Colonic mucosa (tissue), 4 donors: ENCODE measurements at places on chromosomes 13 and 19.

DNA sequence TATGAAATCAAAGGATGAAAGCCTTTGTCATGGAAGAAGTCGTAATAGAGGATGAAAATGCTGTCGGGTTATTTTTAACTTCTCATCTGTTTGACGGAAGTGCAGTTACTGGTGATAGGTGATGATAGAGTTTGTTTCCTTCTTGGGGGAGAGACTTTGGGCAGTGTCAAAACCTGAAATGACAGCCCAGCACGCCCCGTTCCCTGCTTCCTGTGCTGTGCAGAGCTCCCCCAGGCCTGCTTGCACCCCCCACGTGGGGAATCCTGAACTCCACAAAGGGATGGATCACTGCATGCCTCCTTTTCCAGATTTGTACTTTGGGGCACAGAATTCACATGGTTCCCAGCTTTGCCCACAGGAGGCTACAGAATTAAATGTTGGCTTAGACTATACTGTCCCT is 102.7 kb downstream of the ATP11A start:
- no peak for DNase-seq

DNA sequence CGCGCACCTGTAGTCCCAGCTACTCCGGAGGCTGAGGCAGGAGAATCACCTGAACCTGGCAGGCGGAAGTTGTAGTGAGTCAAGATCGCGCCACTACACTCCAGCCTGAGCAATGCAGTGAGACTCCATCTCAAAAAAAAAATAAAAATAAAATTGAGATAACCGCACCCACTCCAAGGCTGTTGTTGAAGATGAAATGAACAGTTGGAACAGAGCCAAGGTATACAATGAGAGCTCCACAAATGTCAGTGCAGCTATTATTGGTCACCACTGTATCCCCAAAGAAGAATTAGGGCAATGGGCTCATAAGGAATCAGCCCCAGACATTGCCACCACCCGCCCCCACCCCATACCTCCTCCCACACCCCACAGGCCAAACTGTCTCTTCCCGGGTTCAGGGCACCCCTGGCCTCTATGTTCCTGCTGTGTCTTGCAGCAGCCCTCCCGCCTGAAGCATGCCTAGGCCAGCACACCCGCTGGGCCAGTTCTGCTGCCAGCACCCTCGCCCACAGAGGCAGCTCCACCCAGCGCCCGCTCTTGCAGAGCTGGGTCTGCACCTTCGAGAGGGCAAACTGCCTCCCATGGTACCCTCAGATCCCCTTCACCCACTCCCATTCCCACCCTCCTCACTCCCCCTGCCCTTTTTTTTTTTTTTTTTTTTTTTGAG is 3.5 kb upstream of the S1PR5 start:
- DNase-seq, result no peak

GRCh38 chr19:33175156-33175782 is 18.9 kb upstream of the LRP3 start:
- no peak for DNase-seq

- DNase-seq, result no peak
Measured at GRCh38 chr19:58385891-58386575, 1.0 kb upstream of the RPS5 start.

DNA sequence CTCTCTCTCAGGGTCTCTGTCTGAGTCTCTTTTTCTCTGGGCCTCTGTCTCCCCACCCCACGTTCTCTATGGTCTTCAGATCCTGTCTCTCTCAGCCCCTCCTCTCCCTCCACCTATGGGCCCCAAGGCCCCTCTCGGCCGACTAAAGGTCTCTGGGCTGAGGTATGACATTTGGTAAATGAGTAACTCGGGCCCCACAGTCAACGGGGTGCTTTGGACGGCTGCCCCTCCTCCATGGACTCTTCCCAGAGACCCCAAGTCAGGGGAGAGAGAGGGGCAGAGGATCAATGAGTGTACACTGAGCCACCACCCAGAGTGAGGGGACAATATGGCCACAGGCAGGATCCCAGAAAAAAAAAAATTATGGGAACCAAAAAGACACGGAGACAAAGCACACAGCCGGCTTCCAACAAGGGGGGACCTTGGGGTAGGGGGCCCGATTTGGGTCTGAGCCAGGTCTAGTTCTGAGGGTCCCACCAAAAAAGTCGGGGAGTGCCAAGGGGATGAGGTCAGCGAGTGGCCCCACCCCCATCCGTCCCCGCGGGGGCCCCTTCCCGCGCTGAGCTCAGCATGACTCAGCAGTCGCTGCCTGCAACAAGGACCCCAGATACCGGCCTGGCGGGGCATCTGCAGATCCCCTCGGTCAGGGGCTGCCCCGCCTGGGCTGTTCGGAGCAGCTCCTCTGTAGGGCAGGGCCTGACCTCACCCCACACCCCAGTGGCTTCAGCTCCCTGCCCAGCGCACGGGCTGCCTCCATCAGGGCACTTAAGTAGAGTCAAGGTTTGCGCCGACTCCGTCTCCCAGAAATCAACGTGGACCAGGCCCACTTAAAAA is 1.5 kb upstream of the FTL start:
- DNase-seq, result peak; percentile 85

DNA sequence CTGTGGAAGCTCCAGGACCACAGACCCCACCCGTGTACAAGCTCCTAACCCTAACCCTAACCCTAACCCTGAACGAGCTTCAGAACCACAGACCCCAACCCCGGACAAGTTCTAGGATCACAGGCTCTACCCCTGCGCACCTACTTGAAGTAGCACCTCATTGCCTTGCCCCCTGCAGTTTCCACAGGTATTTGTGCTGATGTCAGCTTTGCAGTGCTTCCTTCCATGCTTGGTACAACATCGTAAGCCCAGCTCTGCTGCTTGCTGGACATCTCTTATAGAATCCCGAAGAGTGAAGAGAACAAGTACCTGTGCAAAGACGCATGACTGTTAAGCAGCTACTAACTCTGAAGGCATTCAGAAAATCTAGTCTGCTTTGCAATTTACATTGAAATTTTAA is 20.7 kb upstream of the CDC16 start:
- DNase-seq, result no peak

- peak; percentile 84 for DNase-seq
Measured at GRCh38 chr19:43464134-43464775, 1.2 kb downstream of the LYPD3 start.

GRCh38 chr19:36113894-36114720 is 568 bp downstream of the POLR2I start:
- DNase-seq, result no peak

GRCh38 chr13:39034085-39034484 is 3.8 kb downstream of the PROSER1 start:
- DNase-seq, result no peak

GRCh38 chr13:29758531-29759114 is 91.8 kb downstream of the UBL3 start:
- peak; percentile 26 for DNase-seq

GRCh38 chr13:34263681-34264080 is 445.7 kb downstream of the RFC3 start:
- DNase-seq, result no peak

DNA sequence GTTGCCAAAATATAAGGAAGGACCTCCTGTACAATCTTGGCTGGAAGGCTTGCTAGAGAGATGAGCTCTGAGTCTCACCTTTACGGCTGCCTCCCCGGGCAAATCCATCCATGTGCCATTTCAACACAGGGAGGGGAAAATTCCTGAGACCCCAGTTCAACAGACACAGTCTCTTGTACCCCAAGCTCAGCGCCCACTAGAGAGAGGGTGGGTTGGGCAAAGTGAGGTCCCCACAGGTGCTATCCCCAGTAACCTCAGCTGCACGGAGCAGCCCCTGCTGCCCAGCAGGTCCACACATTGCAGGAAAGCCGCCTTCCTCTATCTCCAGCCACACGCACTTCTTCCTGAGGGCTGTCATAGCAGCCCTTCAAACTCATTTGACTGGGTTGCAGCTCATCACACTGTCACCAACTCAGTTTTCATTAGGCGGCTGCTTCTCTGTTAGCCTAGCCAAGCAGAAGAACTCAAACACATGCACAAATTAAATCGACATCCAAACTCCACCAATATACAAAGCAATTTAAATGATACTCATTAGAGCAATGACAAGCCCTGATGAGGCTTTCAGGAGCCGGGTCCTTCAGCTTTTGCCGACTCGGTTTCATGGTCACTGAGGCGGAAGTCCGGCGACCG is 80.4 kb downstream of the TSHZ3 start:
- DNase-seq, result no peak

DNA sequence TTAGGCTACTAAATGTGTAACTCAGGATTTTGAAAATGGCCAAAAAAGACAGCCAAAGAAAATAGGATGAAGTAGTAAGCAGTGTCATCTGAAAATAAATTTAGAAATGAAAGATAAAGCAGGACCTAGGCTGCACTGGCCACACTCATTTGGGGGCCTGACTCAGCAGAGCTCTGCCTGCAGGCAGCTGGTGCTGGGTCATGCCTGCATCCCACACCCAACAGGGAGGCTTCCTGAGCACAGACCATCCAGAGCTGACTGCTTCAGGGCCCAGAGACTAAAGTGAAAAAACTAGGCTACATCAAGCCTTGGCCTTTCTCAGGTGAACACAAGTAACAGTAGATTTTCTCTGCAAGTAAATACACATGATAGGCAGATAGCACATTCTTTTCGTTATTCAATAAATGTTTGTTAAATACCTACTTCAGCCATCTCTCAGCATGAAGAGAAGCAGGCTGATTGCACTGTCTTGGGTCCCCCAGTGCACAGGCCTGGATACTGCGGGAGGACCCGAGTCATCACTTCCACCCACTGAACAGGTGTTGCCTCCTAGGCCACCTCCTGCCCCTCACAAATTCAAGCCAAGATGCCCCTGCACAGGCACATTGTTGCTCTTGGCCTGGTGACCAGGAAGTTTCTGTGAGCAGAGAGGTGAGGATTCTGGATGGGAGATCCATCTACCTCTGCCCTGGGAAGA is 284.0 kb downstream of the OXGR1 start:
- DNase-seq, result no peak

DNA sequence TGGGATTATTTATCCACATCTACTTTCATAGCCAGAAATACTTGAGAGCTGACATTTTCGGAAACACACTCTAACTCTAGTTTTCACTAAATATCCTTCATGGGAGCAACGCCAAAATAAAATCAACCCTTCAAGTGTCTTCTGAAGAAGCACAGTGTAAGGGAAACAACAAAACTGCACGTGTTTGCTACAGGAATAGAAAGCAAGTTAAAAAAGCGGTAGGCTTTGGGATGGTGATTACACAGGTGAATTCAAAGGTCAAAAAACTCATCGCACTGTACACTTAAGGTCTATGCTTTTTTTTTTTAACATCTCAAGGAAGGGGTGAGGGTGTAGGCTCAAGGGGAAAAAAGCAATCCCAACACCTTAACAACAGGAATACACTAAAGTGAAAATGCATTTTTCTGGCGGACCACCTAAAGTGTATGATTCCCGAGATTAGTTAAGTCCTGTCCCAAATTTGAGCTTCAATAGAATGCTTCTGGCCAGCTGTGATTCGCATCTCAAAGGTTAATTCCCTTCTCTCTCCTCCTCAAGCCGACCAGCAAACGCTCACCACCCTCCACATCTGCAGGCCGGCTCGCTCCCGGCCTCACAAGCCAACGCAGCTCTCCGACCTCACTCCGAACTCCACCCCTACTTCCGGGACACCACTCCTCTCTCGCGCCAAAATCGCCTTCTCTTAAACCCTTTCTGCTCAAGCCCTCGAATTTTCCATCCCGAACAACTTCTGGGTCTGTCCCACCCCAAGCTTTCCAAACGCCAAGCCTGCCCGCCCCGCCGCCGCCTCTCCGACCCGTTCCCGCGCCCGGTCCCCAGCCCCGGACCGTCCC is 1.1 kb downstream of the ARGLU1 start:
- peak; percentile 77 for DNase-seq

DNA sequence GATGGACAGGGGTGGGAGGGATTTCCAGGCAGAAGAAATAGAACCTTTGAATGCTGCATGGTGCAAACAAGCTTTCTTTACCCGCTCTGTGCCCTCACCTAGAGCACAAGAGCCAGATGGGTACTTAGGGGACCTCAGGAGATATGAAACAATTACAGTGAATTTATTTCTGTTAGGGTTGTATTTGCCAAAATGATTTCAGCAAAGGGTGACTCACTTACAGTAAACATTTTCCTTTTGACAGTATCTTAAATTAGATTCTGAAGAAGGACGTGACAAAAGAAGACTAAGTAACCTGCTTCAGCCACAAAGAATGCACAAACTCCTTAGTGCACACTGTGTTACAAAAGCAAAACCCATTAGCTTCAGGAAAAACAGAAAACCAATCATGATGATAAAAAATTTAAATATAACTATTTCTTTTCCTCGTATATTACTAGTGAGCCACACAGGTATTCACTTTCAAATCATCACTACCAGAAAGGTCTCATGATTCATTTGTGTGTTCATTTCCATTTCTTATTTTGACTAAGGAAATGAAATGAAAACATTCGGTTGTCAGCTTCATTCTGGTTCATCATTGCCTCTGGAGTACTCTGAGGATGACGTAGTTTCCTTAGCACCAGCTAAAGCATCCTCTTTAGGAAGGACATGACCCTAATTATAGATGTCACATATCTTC is 158.8 kb downstream of the NHLRC3 start:
- DNase-seq, result no peak

GRCh38 chr19:9914315-9915207 is 21.8 kb downstream of the OLFM2 start:
- DNase-seq, result peak; percentile 66

DNA sequence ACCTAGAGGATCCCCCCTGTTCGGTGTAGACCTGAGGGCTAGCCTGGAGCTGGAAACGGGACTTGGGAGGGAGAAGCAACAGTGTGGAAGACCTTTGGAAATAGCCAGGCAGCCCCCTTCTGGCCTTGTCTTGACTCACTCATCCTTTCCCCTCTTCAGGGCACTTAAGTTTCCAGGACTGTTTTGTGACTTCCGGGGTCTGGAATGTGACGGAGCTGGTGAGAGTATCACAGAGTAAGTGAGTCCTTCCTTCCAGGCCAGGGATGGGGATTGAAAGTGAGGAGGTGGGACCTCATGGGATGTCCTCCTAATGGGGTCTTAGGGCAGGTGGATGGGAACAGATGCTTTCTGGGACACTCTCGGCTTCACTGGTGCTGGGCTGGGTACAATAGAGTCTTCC is 29.4 kb downstream of the LYL1 start:
- DNase-seq, result no peak

DNA sequence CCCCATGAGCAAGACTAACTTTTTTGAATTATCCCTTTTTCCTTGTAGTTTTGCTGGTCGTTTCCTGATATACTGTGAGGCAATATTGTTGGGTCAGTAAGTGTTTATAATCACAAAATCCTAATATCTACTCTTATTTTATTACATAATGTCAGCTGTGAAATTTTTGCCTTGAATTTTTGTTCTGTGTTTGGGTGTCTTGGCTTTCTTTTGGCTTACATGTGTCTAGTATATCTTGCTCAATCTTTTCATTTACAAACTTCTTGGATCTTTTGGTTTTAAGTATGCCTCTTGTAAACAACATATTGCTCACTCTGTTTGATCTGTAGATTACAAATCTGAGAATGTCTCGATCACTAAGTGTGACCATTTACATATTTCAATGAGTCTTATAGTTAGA is 330.3 kb upstream of the ARGLU1 start:
- no peak for DNase-seq

- DNase-seq, result no peak
Measured at GRCh38 chr13:99726282-99726894, 225.1 kb downstream of the TM9SF2 start.

DNA sequence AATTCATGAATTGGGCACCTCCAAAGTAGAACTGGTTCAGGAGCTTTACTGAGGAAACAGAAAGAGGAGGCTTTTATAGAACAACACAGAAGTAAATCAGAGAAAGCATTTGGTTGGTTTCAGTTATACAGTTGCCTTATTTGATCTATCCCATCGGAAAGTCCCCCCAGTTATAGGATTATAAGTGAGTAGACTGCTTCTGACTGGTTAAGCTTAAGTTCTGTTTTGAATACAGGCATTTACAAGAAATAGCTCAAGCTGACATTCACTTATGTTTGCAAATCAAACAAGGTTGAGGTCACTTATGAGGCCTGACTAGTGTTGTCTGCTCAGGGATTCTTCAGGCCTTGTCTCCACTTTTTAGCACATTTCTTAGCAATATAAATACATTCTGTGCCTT is 857.4 kb downstream of the EFNB2 start:
- DNase-seq, result no peak
